Astrocyte (in vitro differentiated cells and primary cell): ENCODE measurements at places on chromosomes 6 and 20.

DNA sequence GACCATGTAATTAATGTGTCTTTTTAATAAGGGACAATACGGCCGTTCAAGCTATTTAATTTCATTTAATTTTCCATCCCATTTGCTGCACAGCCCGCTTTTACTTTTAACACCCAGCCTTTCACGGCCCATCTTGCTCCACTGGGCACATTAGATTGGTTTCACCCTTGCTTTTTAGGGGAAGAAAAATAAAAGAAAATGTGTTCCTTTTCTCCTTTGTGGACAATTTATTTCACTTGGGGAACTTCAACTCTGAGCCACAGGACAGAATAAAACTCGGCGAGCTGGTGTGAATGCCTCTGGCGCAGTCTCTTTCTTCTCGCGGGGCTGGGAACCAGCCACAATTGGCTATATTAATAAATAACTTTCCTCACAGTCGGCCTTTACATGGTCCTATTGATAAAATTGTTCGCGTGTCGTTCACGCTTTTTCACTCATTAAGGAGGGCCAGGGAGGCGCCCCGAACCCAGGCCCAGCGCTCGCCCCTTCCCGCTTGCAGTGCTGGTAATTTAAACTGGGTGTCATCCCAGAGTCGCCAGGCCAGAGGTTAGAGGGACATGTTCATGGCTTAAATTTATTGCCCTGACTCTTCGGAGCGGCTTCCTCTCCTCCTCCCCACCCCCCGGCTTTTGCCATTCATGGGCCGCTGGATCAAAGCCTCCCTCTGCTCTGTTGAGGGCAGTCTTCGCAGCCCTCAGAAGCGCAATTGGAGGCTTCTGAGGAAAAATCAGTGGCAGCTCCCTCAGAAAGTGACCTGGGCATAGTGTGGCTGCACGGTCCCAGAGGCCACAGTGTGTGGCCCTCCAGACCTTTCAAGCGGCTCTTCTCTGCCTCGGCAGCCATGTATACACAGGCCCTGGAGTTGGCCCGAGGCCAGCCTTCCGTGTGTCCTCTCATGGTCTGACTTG, 2.2 kb upstream of the PRDM13 start:
- DNase-seq = no peak

- DNase-seq = no peak
These were observed 338.0 kb downstream of the ADGRB3 start for GRCh38 chr6:68973066-68973465.

- no peak for DNase-seq
These were observed 94.9 kb downstream of the JARID2 start for GRCh38 chr6:15340775-15341174.

DNA sequence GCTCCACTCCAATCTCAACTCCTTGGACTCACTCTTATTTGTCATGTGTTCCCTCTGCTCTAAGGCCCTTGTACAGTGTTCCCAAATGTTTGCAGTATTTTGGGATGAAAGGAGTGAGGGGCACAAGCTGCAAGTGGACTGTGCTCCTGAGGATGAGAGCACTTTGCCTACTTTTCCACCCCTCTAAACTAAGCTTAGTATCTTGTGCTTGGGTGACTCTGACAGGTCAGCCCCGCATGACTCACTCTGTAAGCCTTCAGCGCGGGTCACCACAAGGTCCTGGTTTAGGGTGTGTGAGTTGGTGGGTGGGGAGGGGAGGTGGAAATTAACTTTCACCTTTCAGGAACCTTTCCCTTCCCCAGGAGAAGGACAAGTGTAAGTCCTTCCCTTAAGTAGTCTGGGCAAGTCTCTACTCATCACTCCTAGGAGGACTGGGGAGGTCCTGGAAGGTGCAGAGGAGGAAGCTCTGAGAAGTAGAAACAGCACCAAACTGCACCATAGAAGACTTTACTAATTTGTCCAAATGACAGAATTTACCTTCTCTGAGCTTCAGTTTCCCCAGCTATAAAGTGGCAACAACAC, 68.8 kb upstream of the EPB41L1 start:
- DNase-seq = peak; percentile 65

- DNase-seq = peak; percentile 68
These were observed 48.1 kb downstream of the MCUR1 start for GRCh38 chr6:13766201-13766634.

DNA sequence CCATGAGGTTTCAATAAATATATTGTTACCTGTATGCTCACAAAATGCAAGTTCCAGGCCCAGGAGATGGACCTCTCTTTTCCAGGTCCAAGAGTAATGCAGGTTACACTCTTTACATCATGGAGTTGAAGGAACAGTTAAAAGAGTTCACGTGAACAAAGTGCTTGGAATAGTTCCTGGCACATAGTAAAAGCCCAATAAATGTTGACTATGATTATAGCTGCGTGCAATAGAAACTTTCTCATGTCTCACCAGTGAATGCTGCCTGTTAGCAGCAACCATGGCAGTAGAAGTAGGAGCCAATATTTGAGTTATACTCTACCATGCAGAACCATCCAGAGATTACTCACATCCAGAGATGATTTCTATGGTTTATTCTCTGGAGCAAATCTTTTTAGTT, 707.5 kb downstream of the DHX35 start:
- DNase-seq = no peak

DNA sequence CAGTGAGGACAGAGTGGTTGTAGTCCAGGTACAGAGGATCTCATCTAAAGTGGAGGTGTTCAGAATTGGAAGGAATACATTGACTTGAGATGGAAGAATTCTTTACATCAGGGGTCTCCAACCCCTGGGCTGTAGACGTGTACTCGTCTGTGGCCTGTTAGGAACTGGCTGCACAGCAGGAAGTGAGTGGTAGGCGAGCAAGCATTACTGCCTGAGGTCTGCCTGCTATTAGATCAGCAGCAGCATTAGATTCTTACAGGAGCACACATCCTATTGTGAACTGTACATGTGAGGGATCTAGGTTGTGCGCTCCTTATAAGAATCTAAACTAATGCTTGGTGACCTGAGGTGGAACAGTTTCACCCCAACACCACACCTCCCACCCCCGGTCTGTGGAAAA, 121.1 kb downstream of the CDKAL1 start:
- DNase-seq = no peak

DNA sequence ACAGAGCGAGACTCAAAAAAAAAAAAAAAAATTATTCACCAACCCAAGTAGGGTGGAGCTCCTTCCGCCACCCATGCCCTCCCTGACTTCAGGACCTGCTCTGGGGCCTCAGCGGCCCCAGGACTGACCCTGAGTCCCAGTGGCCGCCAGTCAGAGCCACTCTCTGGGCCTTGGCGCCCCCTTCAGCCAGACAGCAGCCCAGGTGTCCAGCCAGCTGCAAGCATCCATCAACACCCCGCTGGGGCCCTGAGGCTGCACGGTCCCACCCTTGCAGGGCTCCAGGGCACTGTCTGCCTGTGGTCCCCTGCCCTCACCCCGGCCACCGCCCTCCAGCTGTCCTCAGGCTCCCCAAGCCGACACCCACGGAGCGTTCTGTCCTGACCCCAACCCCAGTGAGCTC, 11.4 kb upstream of the KCNQ2 start:
- no peak for DNase-seq

DNA sequence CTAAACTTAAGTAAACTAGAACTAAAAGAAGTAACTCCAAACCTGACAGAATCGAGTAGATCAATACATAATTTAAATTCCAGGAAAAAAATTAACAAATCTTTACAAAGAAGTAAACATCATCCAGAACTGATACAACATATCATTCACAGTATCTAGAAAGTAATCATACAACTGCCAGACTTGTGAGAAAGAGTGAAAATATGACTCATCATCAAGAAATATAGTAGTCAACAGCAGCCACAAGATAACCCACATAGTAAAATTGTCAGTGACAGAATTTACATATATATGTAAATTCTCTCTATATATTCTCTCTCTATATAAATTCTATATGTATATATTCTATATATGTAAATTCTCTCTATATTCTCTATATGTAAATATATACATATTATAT, 242.8 kb upstream of the RGS17 start:
- DNase-seq = no peak

DNA sequence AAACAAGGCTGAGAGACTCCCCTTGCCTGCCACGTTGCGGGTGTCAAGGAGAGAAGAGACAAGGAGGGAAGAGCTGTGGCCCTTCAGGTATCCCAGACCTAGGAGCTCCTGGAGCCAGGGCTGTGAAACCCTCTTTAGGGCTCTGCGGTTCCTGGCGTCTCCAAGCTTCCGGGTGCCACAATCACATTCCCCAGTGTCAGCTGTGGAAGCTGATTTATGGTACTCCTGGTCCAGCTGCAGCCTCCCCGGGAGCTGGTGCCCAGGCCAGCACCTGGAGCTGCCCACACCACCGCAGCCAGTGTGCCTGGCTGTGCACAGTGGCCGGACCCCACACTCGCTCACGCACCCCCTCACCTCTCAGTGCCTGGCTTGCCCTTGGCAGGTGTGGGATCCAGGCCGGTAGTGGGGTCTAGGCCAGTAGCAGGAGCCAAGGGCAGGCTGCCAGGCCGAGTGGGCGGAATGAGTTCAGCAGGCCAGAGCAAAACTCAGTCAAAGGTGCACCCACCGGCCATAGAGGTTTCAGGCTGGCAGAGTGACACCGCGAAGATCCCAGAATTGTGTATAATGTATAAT, 58.9 kb upstream of the L3MBTL3 start:
- DNase-seq = no peak

DNA sequence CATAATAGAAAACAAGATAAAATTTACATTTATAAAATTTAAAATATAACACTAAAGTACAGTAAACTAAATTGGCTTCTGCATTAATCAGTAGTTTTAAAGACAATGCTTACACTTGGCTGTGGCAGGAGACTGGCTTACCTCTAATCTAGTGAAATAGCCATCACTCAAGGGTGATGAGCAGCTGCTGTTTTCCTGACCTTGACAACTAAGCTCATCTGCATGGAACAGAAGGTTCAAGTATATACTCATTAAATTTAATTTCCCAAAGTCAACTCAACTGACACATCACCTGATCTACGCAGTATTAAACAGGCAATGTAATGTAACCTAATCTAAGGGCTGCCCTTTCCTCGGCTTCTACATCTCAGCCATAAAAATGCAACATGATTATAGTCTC, 14.5 kb downstream of the TMX4 start:
- DNase-seq = no peak

- no peak for DNase-seq
These were observed 18.0 kb downstream of the JARID2 start for GRCh38 chr6:15263780-15264374.

GRCh38 chr6:11779329-11780096, 910 bp upstream of the ADTRP start:
- DNase-seq = peak; percentile 29

DNA sequence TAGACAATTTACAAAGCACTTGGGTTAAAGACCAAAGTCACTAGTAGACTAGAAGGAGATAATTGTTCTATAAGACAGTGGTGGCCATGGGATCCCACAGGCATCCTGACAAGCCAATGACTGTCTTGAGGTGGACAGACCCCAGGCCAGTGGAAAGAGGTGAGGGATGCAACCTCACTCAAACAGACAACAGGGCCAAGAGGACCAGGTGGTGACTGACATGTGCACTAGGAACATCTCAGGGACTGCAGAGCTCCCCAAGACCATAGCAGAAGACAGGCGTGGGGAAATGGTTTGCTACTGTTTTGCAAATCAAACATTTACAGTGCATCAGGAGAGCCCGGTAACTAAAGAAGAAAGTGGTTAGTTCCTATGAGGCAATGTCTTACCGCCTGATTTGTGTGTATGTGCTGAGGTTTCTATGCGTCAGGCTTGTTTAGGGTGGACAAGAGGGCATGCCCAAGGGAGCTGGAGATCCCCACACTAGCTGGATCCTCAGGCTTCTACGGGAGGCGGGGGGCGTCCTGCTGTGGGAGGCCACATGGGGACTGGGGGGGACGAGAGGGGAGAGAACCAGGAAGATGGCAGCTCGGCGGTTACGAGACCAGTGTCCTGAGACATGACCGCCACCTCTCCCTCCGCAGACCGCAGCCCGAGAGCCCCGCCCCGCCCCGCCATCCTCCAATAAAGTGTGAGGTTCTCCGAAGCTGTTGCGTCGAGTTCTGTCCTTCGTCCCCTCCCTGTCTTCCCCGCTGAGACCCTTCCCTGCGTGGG, 623 bp upstream of the MRPS26 start:
- DNase-seq = peak; percentile 74

- DNase-seq = no peak
These were observed 50.4 kb downstream of the MAP3K7 start for GRCh38 chr6:90536520-90536919.

GRCh38 chr20:36314734-36315544, 8.8 kb downstream of the DLGAP4 start:
- DNase-seq = no peak

DNA sequence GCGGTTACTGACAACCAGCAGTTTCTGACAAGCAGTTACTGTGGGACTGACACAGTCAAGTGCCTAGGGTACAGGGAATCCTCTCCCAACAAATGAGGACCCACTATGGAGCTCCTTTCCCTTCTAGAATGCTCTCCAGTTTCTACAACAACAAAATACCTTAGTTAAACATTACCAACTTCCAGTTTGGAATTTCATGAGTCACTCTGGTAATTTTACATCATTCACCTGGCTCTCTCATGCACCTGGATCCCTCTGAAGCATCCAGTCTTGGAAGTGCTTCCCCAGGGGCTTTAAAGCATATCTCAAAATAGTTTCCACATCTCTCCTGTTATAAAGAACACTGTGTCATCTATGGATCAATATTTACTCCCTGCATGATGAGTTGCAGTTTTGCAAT, 286.7 kb upstream of the SPTLC3 start:
- DNase-seq = no peak

GRCh38 chr6:38429546-38429945, 210.2 kb downstream of the BTBD9 start:
- DNase-seq = no peak

DNA sequence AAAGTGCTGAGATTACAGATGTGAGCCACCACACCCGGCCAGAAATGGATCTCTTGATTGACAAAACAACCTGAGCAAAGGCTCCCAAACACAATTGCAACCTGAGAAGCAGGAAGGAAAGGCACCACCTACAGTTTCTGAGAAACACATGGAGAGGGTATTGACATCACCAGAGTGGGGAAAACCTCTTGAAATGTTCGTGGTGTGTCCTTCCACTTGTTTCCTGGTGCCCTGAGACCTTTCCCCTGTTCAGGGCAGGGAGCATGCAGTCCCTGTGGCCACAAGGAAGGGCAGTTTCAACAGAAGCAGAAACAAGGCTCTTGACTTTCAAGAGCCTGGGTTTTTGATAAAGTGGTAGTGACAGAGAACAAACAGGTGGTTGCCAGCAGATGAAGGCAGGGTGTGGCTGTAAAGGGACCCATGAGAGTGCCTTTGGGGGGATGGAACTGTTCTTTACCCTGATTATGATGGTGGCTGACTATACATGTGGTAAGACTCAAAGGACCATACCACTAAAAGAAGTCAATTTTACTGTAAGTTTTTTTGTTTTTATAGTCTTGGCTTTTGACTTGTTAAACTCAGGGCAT, 3.2 kb upstream of the BPIFA1 start:
- DNase-seq = no peak

GRCh38 chr6:94751641-94752329, 825.5 kb upstream of the MANEA start:
- DNase-seq = no peak

GRCh38 chr6:3747100-3747737, 4.3 kb downstream of the PXDC1 start:
- no peak for DNase-seq
